Caco-2 (cell line): ENCODE measurements at places on chromosomes 5 and 9. TPM values are rescaled to one million over a fixed set of nuclear protein-coding genes. Genes with fewer than 3 reads are reported as not detected.
A peak's percentile ranks its signal among the peaks of the same experiment; 100 is the strongest.

GRCh38 chr5:132209131-132209530 is 18.5 kb downstream of the P4HA2 start:
- no peak for DNase-seq

The PCDHB16 gene
- 0.07 TPM in 1 of 2 replicates, not detected in the other for total RNA-seq

The AK1 gene
- 39.2 and 41.5 TPM in 2 replicates for total RNA-seq

- no peak for DNase-seq
These were observed 26.2 kb upstream of the LMX1B start for GRCh38 chr9:126587187-126588185.

DNA sequence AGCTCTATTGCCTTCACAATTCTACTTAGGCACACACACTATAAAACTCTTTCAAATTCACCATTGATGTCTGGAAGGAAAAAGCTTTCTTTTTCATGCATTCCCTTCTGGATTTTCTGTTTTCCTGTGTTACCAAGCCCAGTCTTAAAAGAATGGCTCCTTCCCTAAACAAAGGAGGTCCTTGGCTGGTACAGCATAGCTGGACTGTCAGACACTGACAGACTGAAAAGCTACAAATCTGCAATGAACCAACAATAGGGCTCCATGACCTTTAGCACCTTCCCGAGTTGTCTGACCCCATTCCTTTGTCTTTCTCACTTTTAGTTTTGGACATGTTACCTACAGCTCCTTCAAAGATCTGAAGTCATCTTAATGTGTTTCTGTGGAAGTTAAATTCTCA is 382.5 kb downstream of the TMEM161B start:
- DNase-seq, result no peak

DNA sequence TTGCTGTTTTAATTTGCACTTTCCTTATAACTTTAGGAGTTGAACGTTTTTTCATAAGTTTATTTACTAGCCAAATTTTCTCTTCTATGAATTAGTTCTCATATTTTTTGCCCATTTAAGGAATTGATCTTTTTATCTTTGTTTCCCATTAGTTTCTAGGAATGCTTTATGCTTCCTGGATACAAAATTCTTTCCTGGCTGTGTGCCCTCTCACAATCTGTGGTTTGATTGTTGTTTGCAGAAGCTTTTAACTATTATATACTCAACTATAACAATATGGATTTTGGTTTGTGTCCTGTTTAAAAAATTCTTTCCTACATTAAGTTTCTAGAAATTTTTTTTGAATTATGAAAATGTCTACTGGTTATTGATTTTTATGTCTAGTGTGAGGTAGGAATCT is 206.3 kb downstream of the CSNK1G3 start:
- DNase-seq, result no peak

DNA sequence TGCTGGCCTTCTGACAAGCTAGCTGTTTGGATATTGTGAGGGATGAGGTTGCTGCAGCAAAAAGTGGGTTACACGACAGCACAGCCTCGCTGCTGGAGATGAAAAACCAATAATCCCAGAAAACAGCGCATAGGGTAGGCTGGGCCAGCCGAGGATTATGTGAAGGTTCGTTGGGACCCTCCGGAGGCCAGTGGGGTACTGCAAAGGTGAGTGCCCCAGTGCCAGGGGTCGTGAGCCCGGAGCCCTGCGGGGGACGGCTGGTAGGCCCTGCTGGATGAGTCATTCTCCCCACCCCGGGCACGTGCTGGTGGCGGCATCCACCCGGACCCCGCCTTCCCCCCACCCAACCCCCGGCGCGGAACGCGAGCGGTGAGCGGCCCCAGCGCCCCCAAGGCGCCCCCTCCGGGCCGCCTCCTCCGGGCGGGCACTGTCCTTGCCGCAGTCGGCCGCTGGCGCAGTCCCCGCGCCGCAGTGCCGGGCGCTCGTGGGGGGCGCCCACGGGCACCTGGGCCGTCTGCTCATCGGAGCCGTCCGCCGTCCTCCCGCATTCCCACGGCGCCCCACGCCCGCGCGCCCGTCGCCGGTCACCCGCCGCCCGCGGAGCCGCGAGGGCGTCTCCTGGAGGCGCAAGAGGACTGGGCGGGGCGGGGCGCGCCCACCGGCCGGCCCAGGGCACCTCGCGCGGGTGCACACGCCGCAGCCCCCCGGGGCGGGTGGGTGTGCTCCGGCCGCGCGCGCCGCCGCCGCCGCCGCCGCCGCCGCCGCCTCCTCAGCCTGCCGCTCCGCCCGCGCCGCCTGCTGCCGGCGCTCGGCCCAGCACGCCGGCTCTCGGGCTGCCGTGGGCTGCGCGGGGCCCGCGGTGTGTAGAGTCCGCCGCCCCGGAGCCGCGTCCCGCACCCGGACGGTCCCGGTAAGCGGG is at the start of gene PHF24:
Gene PHF24, plus strand, starts transcription at position 794 of the 919 bp plus-strand sequence. CDS start 13,014 bp downstream, outside the sequence.
- DNase-seq, result peak; percentile 30

GRCh38 chr5:173778784-173779304 is 109.3 kb upstream of the CPEB4 start:
- DNase-seq, result no peak
